Activated CD4-positive, alpha-beta memory T cell treated with anti-CD3 and anti-CD28 coated beads, Interleukin-2, amount 10 ng/mL, durations not matched to agents 7 days and 5 days (primary cell): ENCODE measurements at places on chromosomes 13 and 19. TPM values are rescaled to one million over a fixed set of nuclear protein-coding genes. Genes with fewer than 3 reads are reported as not detected.
A peak's percentile ranks its signal among the peaks of the same experiment; 100 is the strongest.

DNA sequence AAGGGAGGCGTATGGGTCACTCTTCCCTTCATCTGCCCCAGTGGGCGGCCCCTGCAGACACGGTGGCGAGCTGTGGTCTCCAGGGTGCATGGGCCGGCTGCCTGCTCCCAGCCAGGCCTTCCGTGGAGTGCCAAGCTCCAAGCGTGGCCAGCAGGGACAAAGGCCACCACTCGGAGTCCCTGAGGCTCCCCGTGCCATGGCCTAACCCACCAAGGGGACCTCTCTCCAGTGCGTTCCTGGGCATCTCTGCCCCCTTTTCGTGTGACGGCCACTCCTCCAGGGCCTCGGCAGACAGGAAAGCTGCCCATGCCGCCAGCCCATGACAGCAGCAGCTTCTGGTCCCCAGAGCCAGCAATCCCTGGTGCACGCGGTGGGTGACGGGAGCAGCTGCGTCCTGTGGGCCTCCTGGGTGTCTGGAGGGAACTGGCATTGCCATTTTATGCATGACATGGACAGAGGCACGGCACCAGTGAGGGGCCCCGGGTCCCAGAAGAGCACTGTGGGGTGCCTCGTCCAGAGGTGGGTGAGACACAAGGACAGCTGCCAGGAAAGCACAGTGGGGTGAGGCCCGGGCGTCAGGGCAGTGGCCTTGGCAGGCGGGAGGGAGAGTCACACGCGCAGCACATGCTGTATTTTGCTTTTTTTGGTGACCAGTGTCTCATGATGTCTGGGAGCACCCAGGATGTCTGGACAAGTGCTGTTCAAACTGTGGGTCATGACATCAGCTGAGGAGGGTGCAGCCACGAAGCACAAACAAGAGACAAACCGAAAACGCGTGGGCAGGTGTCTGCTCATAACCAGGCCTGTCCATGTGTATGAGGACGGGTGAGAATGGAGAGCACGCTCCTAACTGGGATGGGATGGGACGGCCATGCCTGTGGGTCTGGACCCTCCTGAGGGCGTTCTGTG lies 32.3 kb downstream of the CEBPG start:
- no peak for DNase-seq

- no peak for DNase-seq
Measured at GRCh38 chr13:70432276-70432805, 324.1 kb upstream of the KLHL1 start.

GRCh38 chr13:50334944-50335343 lies 319.7 kb downstream of the KCNRG start:
- DNase-seq = no peak

Gene NKPD1
- total RNA-seq = 0.15 TPM

Gene GAPDHS
- total RNA-seq = not detected

DNA sequence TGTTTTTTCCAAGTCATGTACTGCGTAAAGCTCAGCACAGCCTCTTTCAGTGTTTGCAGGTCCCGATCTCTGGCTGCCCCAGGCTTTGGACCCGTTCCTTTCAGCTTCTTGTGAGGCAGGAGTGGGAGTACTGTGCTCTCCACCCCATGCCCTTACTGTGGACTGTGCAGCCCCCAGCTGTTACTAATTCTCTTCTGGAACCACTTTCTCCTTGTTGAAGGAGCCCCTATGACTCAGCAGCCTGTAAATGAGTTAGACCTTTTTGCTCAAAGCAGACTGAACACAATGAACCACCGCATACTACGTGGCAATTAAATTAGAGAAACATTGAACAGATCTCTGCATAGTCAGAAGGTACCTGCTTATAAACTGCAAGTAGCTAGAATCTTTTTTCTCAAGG lies 39.0 kb downstream of the SERTM1 start:
- DNase-seq = no peak

DNA sequence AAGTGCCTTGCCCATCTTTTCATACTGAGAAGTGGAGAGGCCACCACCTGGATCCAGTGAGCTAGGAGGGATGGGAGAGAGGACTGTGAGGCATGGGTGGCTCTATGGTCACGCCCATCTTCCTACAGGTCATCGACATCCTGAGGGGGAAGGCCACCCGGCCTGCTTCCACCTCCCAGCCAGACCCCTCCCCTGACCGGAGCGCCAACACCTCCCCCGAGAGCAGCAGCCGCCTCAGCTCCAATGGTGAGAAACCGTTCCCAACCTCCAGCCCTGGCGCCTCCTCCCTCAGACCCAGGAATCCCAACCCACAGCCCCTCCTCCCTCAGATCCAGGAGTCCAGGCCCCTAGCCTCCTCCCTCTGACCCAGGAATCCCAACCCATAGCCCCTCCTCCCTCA lies 10.1 kb downstream of the BCL3 start:
- no peak for DNase-seq

DNA sequence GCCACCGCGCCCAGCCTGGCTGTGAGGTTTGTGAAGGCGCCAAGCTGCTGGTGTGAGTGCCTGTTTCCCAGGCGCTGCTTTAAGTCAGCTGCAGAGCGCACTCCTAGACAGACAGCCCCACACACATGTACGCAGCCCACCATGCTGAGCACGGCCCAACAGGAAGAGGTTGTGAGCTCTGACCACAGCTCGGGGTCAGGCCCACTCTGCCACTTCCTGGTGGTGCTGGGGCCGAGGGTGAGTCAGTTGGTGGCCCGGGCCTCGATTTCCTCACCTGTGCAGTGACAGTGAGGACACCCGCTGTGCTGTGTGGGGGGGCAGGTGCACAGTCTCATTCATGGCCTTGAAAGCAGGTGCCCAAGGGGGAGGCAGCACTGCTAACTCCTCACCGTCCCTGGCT lies 106.7 kb downstream of the KDM4B start:
- DNase-seq = no peak

- no peak for DNase-seq
Measured at GRCh38 chr19:4652075-4652474, 12.8 kb downstream of the TNFAIP8L1 start.

Gene STOML3
- total RNA-seq = not detected

Gene ZNF578
- total RNA-seq = 1.2 TPM

DNA sequence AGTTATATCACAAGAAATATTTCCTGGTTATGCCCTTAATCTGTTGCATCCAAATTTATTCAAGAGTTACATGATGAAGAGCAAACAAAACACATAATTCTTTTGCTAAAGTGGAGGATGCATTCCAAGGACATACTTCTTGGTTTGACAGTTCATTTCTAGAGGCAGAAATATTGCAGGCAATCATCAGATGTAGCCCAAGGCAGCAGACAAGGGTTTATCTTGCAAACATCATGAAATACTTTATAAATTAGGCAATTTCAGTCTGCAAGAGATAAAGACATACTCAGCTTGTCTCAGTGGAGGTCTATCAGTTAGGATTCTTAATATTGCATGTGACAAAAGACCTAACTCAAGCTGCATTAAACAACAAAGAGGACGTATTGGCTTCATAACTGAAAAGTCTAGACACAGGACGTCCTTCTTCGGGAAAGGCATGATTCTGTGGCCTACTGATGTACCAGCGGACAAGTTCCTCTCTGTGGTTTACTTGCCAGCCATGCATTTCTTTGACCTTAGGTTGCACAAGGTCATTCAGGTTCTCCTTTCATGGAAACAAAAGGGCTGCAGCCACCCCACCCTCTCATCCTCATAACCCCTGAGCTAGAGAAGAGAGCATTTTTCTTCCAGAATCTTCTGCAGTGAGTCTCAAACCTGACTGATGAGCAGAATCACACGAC lies 204.1 kb downstream of the KATNAL1 start:
- DNase-seq = no peak

DNA sequence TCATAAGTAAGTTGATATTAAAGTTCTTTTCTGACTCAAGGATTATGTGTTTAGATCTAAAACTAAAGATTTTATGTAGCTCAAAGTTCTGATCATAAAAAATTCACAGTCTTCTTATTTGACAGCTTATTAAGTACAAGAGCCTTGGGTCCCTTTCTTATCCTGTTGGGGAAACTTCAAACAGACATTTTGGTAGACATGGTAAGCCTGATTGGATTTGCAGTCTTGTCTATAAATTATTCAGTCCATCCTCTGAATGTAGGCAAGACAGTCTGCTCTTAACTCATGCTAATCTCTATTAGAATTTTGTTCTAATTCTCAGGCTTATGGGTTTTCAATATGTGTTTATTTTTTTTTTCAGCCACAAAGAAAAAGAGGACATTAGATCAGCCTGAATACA lies 1718.7 kb upstream of the SLC10A2 start:
- DNase-seq = no peak

Gene TMC4
- 2.8 TPM for total RNA-seq

Gene TNNT1
- total RNA-seq = 0.68 TPM

Gene ZNF230
- 3.7 TPM for total RNA-seq

Gene PSG1
- not detected for total RNA-seq

DNA sequence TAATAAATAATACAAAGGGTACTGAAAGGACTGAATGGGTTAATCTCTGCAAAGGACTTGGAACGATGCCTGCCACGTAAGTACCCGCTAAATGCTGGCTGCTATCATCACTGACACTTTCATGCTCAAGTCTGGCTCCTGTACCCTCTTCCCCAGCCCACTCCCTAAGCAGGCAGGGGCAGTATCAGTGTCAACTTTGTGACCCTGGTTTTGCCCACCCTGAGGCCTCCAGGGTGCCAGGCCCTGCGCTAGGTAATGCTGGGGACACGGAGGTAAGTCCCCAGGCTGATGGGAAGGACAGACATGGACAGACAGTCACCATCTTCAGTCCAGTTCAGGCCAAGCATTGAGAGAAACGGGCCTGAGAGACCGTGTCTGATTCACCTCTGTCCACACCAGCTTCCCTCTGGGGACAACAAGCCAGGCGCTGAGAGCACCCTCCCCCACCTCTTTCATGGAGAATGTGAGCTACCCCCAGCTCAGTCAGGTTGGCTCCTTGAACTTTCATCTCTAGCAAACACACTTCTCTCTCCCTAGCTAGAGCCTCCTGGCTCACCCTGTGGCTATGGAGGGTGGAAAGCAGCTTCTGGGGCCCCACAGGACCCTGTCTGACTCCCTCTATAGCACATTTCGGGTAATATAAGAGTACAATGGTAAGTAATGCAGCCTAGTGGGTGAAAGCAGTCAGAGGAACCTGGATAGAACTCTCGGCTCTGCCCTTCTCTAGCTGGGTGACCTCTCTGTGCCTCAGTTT lies 800 bp downstream of the ETFB start:
- peak; percentile 26 for DNase-seq

DNA sequence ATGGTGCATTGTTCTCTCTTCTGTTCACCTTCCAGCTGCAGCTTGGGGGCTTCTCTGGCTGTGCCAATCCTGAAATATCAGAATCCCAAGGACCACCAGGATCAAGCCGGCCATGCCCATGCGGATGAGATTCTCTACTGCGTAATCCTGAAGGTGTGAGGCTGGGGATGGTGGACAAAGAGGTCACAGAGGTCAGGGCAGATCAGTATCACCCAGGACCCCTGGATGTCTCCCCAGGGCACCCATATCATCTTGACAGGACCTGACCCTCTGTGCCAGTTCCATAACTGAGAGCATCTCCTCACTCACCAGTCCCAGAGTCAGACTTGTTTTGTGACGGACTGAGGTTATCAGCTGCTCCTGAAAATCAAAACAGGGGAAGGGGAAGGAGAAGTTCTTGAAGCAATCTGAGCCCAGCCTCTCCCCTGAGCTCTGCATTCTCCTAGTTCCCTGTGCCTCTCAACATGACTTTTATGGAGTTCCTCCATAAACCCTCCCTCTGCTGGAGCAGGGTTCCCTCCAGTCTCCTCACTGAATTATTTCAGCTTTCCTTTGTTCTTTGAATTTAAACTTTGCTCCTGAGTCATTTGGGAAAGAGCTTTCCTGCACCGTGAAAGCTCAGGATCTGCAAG lies 5.5 kb downstream of the LILRA5 start:
- DNase-seq = no peak

Gene OR7D2
- 0.08 TPM for total RNA-seq

Gene PLIN4
- total RNA-seq = not detected

- DNase-seq = peak; percentile 63
Measured at GRCh38 chr13:110965038-110965754, 50.3 kb upstream of the ANKRD10 start.

DNA sequence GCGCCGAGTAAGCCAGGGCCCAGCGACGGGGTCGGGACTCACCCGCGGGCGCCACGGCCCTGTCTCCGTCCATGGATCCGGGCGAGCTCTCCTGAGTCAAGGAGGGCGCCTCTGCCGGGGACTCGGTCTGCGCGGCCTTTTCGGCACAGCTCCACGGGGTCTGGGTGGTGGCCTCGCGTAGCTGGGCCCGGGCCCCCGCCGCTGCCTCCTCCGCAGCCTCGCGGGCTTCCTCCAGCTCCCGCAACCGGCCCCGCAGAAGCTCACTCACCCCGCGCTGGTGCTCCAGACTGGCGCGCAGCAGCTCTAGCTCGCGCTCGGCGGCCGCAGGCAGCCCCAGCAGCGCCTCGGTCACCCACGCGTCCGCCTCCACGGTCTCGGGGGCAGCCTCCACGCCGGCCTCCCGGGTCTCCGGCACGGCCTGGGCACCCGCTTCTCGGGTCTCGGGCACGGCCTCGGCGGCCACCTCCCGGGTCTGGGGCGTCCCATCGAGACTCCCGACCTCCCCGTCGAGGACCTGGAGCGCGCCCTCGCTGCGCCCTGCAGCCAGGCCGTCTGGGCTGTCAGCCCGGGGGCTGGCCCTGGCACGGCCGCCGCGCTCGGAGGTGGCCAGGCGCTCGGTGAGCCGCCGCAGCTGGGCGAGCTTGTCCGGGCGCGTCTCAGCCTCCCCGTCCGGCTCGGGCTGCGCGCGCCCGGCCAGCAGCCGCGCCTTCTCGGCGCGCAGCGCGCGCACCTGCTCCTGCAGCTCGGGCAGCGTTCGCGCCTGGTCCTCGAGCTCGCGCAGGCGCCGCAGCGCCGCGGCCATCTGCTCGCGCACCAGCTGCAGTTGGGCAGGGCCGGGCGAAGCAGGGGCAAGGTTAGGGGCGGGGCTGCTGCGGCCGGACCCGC lies 8.4 kb downstream of the KANK3 start:
- peak; percentile 48 for DNase-seq

- no peak for DNase-seq
Measured at GRCh38 chr19:33660410-33661124, 38.8 kb downstream of the CHST8 start.

DNA sequence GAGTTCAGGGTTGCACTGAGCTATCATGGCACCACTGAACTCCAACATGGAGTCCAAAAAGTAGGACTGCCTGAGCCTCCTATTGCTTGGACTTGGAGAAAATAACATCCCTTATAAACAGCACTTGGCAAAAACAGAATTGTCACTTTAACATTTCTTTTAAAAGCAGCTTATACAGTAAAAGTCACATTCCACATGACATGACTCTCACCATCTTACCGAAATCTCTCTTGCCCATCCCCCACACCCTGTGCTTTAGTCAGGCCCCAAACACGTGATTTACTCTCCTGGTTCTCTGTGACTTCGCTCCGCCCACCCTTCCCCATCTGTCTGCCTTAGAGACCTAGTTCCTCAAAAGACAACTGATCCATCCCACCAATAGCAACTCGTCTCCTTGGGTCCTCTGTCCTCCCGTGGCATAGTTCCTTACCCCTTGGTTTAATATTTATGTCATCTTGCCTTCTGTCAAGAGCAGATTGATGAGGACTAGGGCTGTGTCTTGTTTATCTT lies 4.6 kb downstream of the SAFB start:
- no peak for DNase-seq

Gene SIGLEC9
- 1.7 TPM for total RNA-seq

GRCh38 chr13:100565286-100565685 lies 23.3 kb downstream of the GGACT start:
- DNase-seq = no peak

Gene FPR3
- total RNA-seq = not detected

GRCh38 chr13:19890030-19890429 lies 26.6 kb upstream of the ZMYM5 start:
- no peak for DNase-seq

GRCh38 chr13:46126552-46127357 lies 21.9 kb upstream of the CPB2 start:
- peak; percentile 72 for DNase-seq
